ENCODE measurements at places on chromosomes 1 and 21. TPM values are rescaled to one million over a fixed set of nuclear protein-coding genes. Genes with fewer than 3 reads are reported as not detected.

GRCh38 chr21:42041711-42042110, 29.4 kb upstream of the UMODL1 start:
- no peak for DNase-seq

GRCh38 chr1:185010361-185010760, 35.0 kb upstream of the RNF2 start:
- DNase-seq = no peak

Gene C4BPB
- not detected for total RNA-seq

DNA sequence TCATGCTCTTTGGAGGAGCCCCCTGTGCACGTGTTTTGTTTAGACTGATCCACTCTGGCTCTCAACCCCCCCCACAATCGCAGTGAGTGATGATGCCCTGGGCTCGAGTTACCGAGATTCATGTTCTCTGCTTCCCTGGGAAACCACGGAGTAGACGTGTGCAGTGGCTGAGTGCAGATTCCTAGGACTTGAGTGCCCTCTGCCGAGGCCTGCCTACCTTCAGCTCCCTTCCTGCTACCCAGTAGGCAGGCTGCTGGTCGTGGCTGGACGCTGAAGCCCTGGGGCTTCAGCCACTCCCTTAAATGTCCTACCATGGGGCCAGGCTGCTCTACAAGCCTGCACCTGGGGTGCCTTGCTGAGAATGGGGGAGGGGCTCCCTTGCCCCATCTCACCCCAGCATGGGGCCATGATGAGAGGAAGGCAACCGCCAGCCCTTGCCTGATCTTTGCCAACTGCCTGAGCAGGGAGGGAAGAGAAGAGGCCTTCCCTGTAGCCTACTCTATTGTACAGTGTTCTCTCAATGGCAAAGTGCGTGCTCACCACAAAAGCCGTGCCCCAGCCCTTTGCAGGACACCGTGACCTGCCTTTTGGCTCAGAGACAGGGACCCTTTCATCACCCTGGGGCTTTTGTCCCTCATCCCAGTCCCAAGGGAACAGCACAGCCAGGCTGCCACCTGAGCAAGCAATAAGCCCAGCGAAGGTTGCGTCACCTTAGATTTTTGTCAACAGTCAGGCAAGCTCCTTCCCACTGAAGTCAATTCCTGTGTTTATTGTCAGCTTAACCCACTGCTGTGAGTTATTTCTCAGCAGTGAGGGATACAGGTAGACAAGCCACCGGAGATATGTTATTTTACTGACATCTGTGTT, 4.1 kb upstream of the GRIK3 start:
- peak; percentile 63 for DNase-seq

DNA sequence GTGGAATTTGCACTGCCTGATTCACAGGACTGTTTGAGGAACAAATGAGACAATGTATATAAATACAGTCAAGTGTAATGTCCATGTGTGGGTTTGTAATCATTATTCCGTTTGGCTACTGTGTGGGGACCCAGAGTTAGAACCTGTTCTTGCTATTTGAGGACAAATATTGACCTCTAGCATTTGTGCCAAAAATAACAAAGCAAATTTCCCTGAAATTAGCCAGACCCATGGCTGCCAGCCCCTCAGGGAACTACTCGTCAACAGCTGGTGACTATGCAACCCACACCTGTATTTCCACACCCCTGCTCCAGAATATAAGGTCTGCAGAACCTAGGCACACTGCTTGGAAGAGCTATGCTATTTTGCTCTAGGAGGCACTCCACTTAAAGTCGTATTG, 70.7 kb downstream of the KCNJ6 start:
- no peak for DNase-seq

Gene PADI4
- 0.08 TPM for total RNA-seq

DNA sequence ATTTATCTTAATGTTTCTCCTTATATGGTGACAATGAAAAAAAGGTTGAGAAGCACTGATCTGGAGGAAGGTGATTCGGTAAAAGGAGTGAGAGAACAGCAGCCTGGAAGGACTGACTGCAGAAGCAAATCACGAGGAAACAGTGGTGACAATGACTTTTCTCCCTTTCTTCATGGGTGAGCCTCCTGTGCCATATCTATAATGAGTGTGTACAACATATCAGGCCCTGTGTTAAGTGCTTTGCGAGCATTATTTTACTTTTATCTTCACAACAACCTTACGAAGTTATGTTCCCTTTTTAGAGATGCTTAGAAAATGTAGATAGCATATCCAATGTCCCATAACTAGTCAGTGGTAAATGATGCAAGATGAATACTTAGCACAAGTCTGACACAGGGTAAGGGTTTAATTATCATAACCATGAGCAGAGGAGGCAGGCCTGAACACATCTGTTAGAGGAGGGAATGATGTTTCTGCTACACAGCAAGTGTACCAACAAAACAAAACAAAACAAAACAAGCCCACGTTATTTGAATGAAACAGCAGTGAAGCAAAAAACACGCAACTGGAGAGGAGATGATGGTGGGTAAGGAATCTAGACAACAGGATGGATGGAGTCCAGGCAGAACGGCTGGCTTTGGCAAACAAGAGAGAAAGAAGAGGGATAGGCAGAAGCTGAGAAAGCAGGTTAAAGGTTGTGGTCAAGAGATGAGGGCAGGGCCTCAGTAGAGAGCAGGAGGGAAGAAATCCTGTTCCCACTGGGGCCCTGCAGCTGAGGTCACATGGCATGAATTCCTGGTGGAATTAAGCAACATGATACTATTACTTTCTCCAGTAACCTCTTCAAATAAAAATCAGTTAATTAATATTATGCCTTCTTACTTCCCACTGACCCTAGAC, 29.6 kb downstream of the GNG12 start:
- no peak for DNase-seq

DNA sequence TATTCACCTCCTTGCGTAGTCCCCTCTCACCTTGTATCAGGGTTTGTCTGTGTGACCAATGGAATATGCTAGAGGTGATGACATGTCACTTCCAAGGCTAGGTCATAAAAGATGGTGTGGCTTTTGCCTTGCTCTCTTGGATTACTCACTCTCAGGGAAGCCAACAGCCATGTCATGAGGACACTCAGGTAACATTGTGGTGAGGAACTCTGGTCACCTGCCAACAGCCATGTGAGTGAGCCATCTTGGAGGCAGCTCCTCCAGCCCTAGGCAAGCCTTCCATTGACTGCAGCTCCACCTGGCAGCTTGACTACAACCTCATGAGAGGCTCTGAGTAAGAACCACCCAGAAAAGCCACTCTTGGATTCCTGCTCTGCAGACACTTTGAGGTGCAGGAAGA, 11.0 kb upstream of the HEYL start:
- DNase-seq = no peak

Gene ZZZ3
- 81.9 TPM for total RNA-seq

- DNase-seq = no peak
Observed at GRCh38 chr1:45887156-45887842, 83.9 kb downstream of the MAST2 start.

DNA sequence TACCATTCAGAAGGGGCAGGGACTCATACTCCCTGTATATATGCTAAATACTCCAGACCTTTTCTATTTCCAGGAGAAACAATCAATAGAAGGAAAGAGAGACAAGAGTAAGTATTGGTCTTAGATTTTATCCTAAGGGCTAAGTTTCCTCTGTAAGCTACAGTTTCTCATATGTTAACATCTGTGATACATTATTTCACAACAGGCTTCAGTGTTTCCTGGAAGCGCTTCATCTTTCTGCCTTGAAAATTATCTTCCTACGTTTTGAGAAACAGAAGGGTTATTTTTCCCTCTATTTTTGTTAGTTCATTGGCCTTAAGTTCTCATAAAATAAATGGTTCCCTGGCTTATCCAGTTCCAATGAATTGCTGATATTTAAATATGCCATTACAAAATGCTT, 15.6 kb downstream of the FMO1 start:
- DNase-seq = no peak

DNA sequence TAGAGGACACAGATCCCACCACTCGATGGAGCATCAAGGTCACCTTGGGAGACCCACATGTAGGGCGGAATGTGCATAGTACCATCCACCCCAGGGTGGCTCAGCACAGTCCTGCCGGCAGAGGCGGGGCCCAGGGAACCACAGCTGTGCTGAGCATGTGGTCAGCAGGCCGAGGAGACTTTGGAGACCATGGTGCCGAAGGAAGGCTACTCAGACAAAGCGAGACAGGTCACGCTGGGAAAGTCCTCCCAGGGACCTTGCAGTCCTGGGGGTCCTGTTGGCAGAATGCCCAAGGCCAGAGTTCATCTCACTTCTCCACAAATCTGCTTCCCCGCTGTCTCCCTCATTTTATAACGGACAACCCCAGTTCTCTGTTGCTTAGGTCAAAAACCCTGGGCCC, 22.5 kb downstream of the WNT3A start:
- DNase-seq = no peak

Gene ZNF684
- 11.5 TPM for total RNA-seq

Gene MACF1
- total RNA-seq = 399 TPM

DNA sequence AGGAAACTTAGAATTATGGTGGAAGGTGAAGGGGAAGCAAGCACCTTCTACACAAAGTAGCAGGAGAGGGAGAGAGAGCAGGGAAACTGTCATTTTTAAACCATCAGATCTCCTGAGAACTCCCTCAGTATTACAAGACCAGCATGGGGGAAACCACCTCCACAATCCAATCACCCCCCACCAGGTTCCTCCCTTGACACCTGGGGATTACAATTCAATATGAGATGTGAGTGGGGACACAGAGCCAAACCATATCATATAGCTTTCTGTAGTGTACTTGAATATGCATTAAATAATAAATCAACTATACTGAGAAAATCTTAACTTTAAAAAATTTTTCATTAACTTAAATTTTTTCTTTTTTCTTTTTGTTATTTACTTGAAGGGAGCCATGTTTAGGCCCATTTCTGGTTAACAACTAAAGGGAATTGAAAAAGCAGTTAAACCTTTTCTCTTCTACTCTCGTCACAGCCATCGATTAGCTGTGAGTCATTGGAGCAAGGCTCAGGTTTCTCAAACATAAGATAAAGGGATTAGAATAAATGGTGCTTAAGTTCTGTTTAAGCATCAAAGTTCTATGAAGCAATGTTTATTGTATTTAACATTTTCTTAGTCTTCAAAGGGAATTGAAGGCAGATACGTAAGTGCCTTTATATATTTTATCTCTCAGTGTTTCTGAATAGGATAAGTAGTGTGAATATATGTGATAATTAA, 72.2 kb upstream of the DPT start:
- no peak for DNase-seq

Gene KRTAP10-2
- not detected for total RNA-seq

GRCh38 chr1:100760511-100760910, 41.0 kb downstream of the VCAM1 start:
- DNase-seq = no peak
